Neuronal stem cell (in vitro differentiated cells): ENCODE measurements at places on chromosomes 7 and 10.

DNA sequence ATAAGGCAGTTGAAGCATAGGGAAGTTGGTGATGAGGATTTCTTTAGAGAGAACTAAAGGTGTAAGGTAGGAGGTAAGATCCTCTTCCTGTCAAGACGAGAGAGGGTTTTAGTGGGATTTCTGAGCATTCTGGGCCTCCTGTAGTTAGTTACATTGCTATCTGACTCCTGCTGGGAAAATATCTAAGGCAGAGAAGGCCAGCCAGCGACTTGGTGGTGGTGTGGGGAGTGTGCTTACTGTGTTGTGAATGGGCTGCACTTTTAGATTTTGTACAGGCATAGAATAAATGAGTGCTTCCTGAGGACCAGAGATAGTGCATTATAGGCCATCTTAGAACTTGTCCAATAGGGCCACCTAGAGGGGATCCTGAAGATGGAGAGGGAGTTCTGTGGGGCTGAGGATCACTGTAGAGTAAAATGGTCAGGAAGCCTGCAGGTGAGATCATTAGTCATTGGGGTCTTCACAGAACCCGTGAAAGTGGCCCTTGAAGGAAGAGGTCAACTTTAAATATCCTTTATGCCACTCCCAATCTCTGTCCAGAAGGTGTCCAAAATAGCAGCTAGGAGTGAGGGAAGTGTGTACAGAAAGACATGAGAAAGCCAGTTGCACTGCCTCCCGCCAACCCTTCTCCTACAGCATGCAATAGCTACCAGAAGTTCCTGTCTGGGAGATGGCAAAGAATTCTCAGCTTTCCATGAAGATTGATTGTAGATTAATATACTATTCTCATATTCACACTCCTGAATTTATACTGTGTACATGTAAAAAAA, 266.6 kb downstream of the POLR1F start:
- DNase-seq: peak; percentile 14

DNA sequence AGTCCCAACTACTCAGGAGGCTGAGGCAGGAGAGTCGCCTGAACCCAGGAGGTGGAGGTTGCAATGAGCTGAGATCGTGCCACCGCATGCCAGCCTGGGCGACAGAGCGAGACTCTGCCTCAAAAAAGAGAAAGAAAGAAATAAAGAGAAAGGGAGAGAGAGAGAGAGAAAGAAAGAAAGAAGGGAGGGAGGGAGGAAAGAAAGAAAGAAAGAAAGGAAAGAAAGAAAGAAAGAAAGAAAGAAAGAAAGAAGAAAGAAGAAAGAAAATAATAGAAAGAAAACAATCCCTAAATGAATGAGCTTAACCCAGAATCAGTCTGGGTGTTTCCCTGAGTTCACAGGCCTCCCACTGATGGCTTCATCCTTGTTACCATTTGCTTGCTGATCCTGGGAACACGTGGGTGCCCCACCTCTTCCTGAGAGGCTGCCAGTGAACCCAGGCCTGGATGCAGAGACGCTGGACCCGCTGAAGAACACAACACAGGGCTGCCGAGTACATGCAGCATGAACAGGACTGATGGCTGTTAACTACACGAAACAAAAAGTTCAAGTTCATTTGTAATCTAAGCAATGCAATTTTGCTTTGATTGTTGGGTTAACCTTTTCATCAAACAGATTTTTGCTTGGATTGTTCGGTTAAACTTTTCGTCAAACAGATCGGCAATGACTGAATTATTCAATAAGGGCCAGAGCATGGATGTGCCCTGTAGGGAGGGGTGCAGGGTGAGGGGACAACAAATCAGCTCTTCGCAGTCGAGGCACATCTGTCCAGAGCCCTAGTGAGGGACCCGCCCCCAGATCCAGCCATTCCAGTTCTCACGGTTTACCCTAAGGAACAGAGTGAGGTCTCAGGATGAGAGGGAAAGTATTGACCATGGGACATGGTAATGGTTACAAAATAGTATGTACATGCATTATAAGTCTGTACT, 11.5 kb downstream of the NPFFR1 start:
- no peak for DNase-seq

DNA sequence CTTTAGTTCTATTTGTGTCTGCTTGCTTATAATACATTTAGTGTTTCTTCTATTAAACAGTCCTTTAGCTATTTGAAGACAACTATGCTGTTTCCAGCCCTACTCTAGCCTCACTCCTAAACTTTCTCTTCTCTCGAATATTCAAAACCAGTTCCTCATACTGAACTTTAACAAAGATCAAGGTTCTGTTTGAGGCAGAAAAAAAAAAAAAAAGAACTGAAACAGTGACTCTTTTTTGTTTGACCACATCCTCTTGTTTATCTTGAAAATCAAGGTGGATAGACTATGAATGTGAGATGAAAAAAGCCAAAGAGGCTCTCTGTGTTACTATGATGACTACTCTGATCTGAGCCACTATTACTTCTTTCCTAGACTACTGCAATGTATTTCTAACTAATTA, 154.3 kb downstream of the ZNF365 start:
- no peak for DNase-seq

- DNase-seq: no peak
These were observed 28.6 kb upstream of the SAR1A start for GRCh38 chr10:70198696-70199466.

DNA sequence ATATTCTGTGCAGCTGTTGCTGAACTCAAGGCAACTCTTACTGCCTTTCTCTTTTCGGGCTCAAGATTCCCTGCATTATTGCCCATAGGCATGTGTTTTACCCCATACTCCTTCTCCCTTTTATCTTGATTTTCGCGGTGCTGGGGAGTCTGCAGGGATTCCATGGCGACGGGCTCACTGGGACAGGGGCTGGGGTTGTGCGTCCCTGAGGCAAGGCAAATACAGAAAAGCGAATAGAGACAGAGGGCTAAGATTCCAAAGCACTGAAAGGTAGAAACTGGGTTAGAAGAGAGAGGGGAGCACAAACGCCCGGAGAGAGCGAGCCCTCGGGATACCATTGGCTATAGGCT, 519 bp upstream of the RPP38 start:
- no peak for DNase-seq

GRCh38 chr7:29877196-29877595, 70.9 kb downstream of the WIPF3 start:
- no peak for DNase-seq

GRCh38 chr10:11089272-11089671, 71.6 kb downstream of the CELF2 start:
- DNase-seq: no peak

DNA sequence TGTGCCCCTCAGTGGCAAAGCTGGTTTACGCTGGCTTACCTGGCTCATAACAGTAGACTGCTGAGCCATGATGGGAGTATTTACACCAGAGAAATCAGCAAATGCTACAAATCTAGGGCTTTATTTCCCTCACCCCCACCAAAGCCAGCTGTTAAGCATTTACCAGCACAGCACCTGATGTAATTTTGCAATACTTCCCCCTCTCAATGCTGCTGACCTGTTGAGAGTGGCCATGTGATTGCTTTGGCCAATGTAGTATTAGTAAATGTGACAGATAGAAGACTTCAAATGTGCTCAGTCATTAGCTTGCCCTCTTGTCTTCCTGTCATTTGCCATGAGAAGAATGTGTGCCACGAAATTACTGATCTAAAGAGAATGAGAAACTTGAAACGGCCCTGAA, 46.6 kb downstream of the HERPUD2 start:
- DNase-seq: no peak

DNA sequence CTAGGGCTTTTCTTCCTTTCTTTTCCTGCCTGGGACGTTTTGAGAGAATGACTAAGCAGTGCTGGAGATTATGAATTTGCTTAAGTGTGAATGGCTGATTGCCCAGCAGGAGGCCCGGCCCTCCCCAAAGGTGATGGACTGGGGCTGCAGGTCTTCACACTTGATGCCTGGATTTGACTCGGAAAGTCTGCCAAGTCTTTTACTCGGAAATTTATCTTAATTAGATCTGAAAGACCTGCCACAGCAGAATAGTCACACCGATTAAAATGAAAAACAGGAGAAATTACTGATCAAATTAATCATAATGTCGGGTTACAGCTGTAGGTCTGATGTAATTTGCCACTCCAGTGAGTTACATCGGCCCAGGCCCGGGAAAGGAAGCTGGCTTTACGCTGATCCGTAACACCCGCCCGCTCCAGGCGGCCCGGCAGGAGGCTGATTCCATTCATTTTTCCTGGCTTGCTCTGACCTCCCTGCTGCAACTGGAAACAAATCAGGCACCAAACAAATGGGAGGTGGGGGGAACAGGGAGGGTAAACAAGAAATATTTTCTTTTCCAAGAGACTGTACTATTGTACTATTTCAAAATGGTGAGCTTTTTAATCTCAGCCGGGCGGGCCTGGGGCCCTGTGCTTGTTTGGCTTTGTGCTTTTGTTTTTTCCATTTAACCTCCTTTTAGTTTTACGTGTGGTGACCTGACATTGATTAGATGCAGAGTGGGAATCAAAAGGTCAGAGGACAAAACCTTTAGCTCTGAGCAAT, 212.4 kb upstream of the YAE1 start:
- peak; percentile 48 for DNase-seq

DNA sequence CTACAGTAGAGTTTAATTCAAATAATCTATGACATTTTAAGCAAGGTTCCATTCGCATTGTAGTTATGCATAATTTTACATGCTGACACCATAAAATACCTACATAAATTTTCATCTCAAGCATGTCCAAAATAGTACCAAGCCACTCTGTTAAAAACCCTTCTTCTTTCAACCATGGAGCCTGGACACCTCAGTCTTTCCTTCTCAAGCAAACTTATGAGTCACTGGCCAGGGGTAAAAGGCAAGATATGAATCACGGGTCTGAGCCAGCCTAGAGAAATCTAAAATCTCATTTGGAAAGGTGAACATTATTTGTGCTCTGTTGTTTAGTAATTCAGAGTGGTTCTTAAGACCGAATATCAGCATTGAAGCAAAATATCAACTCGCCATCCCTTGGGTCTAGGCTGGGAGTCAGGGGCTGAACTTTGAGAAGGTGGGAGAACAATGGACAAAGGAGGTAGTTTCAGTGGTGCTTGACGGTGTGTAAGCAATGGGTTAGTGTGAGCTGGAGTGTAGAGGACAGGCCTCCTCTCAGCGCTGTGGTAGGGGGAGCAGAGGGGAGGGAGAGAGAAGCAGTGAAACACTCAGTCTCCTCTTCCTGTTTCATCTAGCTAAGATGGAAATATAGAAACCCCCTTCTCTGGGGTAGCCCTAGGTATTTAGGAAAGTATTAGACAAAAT, 19.1 kb upstream of the GPAM start:
- DNase-seq: no peak

GRCh38 chr7:78296046-78296597, 497.5 kb downstream of the PHTF2 start:
- no peak for DNase-seq
